ENCODE measurements at places on chromosomes 2 and 18.

- no peak for DNase-seq
Measured at GRCh38 chr2:121200419-121201315, 84.3 kb downstream of the TFCP2L1 start.

DNA sequence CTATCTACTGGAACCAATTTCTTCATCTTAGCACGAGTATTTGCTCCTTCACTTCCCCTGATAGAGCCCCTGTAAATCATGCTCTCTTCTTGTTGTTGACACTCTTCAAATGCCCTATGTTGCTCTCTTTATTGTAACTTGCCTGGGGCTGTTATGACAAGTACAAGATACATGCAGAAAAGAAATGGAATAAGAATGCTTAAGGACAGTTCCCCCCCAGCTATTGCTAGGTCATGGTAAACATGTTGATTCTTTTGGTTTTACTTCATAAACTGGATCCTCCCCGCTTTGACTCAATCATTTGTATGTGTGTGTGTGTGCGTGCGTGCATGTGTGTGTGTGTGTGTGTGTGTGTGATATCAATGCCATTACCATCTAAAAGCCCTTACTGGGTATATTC, 368.5 kb upstream of the CNTNAP5 start:
- no peak for DNase-seq

DNA sequence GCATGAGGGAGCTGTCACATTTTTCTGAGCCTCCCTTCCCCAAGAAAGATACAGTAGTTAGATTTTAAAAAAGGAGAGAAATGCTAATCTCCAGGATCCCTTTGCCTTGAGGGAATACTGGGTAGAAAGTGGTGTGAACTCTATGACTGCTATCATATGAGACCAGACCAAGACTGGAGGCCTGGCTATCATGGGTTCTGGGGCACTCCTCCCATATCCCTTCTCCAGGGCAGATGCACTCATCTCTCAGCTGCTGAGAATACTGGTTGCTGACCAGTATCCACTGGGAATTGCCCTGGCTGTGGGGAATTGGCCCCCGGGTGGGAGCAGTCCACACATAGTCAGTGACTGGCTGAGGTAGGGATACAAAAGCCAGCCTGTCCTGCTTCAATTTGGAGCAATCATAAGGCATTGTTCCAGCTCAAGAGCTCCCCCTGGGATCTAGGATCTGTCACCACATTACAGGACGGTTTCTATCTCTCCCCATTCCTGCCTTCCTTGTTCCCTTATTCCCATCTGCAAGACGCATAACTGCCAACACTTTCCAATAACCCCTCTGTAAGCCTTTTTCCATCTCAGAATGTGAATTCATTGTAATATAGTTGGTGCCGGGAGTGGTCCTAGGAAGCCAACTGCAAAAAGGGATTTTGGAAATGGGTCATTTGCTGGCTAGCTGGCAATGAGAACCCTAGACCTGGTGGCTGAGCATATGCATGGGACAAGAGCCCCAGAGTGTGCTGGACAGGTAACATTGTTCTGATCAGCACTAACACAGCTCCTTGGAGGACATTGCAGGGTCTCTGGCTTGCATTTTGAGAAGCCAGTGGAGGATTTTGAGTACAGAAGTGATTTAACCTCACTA, 35.4 kb upstream of the REEP1 start:
- DNase-seq: no peak

DNA sequence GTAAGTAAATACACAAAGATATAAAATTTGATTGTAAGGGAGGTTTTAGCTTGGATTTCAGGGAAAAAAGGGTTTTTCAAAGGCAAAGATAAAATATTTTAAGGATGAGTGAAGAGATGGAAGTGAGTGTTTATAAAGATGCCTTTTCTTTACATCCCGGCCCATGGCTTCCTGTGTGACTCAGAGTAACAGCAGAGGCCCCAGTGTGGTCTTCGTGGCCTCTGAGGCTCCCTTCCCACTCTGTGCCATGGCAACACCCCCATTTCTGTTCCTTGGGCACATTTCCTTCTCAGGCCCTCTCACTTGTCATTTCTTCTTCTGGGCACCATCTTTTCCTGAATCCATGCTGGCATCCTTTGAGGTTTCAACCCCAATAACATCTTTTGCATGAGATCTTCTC, 92.6 kb upstream of the TMEM18 start:
- no peak for DNase-seq

GRCh38 chr2:73156539-73157124, 43.9 kb upstream of the RAB11FIP5 start:
- DNase-seq: peak; percentile 22

Data from stimulated activated CD4-positive, alpha-beta T cell treated with anti-CD3 and anti-CD28 coated beads, Interleukin-12 subunit alpha, Interleukin-12 subunit beta, amount 100 ng/mL, for 24 hours (primary cell).